Thoracic aorta (tissue), 2 donors: ENCODE measurements at places on chromosomes 12 and 14.

- DNase-seq: no peak
These were observed 1004.4 kb downstream of the AACS start for GRCh38 chr12:126069549-126070165.

DNA sequence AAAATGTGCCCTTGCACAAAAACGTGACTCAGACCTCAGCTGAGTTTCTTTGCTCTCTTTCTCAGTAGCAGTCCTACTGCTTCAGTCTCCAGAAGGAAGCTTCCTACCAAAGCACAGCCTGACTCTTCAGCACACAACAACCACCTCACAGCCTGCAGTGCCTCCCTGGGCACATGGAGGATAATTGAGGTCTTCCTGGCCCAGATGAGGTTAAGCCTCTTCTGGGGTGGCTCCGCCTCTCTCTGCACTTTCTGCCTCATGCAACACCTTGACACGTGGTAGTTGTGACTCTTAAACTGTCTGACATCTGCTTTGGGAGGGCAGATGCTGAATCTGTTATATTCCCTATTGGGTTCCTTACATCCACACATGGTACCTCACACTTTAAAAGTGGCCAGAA lies 33.8 kb downstream of the GIT2 start:
- DNase-seq: no peak

GRCh38 chr14:24694680-24695079 lies 60.7 kb upstream of the GZMB start:
- no peak for DNase-seq

DNA sequence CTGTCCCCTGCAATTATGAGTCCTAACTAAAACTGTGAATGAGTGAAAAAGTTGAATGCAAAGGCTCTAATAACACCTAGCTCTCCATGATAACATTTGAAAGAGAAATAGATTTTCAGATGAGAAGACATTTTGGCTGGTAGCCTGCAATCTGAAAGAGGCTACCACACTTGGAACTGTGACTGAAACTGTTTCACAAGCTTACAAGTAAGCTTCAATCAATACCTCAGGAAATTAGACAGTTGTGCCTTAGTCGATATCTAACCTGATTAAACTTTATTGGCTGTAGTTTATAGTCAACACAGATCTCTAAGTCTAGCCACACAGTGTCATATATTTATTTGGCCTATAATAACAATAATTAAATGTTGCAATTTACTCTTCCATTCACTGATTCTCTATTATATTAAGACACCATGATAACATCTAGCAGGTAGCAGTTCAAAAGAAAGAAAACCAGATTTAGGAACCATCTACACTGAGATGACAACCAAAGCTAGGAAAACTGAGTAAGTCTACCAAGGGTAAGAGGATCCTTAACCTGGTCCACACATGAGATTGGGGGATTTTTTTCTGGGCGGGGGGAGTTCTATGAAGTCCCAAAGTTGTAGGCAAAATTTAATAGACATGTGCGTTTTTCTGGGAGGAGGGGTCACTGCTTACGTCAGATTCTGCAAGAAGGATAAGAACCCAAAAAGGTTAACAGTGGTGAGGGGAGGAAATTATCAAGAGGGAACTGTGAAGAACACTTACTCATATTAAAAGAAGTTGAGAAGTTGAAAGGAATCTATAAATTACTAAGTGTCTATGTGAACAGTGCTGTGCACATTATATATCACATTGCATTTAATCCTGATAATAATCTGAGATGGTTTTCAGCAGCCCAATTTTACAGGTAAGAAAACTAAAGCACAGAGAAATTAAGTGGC lies 65.8 kb downstream of the NUMB start:
- no peak for DNase-seq

DNA sequence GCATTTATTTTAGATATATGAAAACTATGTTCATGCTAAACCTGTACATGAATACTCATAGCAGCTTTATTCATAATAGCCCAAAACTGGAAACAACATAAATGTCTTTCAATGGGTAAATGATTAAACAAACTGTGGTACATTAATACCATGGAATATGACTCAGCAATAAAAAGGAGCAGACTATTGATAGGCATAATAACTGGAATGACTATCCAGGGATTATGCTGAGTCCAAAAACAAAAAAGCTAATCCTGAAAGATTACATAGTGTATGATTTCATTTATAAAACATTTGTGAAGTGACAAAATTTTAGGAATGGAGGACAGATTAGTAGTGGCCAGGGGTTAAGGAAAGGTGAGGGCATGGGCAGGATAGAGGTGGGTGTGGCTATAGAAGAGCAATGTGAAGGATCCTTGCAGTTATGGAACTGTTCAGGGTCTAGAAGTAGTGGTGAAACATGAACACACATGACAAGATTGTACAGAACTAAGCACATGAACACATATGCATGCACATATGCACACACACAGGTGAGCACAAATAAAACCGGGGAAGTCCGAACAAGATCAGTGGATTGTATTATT lies 61.1 kb upstream of the CDKN3 start:
- no peak for DNase-seq

DNA sequence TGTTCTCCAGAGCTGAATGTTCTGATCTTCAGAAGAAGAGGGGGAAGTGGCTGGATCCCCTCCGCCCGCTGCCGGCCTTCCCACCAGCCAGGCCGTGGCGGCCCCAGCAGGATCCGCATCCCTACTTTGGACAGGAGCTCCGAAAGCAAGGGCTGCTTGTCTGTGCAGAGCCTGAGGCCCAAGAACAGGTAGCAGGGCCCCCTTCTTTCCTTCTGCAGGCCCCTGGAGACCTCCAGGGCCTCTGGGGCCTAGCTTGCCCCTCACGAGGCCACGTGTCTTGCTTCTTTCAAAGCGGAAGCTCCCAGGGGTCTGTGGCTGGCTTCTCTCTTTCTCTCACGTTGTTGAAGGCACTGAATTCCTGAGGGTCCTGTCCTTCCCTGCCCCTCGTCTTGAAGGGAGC lies 13.2 kb downstream of the PGF start:
- no peak for DNase-seq

DNA sequence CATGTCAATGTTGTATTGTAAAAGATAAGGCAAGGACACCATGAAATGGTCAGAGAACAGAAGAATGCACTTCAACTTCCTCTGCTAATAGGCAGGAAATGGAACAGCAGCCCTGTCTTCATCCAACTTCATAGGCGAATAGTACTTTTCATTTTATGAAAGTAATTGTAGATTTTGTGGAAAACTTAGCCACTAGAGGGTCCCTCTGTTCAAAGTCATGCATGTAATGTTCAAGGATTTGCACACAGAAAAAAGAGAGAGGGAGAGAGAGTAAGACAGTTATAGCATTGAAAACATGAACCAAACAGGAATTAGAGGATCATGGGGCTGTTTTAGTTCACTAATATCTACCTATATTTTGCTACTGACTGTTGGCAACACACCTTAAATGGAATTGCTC lies 172.2 kb downstream of the FLRT2 start:
- no peak for DNase-seq

GRCh38 chr12:62533755-62534107 lies 67.1 kb downstream of the MON2 start:
- no peak for DNase-seq

DNA sequence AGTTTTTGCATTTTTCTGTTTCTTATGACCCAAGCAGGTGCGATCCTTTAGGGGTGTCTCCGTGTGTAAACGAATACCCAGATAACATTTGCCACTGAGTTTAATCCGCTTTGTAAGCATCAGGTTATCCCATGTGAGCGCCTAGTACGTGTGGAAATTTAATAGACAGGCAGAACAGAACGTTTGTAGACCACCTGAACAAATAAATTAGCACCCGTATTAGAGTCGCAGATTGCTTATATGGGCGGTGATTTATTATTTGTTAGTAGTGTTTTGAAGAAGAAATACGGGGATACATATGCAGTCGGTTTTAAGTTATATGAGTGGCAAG lies 325 bp downstream of the C12orf60 start:
- DNase-seq: no peak

- no peak for DNase-seq
These were observed 115.6 kb upstream of the TMTC1 start for GRCh38 chr12:29899212-29899931.

DNA sequence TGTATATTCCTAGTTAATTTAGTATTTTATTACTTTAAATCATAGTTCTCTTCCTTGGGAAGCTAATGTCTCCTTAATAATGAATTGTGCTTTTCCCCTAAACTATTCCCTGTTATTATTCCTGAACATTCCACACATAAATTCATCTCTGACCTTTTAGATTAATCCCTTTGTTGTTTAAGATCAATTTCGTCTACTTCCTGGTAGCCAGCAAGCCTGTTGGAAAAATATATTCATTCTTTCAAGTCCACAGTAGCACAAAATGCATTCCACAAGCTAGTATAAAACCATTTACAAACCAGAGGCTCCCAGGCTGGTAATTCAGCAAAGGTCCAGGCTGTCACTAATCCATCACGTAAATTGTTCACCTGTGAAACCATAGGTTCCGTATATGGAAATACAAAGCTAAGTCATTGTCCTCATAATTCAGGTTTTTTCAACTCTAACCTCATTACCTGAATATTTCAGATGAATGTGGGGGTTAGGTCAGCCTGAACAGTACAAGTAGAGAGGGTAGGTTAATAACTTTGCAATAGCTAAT lies 232.7 kb downstream of the SEC23A start:
- no peak for DNase-seq
